ENCODE measurements at places on chromosomes 4 and X.

DNA sequence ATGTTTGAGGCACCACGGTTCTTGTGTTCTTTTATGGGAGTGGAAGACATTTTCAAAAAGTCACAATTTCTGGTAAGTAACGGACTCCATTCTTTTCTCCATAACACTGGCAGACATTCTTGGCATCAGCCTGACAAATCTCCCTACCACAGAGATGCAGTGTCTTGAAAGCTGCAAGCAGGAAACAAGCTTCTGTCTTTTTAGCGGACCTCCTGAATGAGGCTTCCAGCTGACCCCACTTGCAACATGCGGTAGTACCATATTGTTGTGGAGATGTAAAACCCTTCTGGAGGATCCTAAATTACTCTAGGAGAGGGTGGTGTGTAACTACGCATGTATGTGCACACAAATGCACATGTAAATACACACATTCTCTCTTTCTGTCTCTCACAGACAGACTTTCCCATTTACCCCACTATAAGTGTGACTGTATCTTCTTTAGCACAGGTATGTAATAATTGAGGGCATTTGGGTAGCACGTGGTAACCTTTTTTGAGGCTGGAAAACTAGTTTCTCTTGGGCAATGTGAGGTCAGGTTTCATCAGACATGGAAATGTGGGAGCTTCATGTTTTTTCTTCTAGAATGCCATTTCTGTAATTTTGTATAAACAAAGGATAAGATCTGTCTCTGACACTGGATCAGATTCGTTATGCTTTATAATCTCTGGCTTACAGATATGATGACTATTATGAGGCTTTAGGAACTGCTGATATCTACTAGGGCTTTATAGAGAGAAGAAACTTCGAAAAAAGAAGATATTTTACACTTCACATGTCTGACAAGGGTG, 130.1 kb downstream of the MGST2 start:
- ATAC-seq = no peak

DNA sequence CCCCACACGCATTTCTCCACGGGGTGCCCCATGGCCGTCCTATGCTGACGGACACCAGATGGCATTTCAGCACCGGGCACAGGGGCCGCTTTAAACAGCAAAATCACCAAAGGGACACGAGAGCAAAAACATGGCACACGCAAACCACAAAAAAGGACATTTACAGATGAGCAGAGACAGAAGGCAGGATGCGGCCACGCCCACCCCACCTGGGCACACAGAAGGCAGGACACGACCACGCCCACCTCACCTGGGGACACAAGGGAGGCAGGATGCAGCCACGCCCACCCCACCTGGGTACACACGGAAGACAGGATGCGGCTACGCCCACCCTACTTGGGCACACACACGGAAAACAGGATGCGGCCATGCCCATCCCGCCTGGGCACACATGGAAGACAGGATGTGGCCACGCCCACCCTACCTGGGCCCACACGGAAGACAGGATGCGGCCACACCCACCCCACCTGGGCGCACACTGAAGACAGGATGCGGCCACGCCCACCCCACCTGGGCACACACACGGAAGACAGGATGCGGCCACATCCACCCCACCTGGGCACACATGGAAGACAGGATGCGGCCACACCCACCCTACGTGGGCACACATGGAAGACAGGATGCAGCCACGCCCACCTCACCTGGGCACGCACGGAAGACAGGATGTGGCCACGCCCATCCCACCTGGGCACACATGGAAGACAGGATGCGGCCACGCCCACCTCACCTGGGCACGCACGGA, 69.1 kb downstream of the FAM53A start:
- no peak for ATAC-seq

- no peak for ATAC-seq
Measured at GRCh38 chr4:137532869-137533236, 559 bp upstream of the PCDH18 start.

DNA sequence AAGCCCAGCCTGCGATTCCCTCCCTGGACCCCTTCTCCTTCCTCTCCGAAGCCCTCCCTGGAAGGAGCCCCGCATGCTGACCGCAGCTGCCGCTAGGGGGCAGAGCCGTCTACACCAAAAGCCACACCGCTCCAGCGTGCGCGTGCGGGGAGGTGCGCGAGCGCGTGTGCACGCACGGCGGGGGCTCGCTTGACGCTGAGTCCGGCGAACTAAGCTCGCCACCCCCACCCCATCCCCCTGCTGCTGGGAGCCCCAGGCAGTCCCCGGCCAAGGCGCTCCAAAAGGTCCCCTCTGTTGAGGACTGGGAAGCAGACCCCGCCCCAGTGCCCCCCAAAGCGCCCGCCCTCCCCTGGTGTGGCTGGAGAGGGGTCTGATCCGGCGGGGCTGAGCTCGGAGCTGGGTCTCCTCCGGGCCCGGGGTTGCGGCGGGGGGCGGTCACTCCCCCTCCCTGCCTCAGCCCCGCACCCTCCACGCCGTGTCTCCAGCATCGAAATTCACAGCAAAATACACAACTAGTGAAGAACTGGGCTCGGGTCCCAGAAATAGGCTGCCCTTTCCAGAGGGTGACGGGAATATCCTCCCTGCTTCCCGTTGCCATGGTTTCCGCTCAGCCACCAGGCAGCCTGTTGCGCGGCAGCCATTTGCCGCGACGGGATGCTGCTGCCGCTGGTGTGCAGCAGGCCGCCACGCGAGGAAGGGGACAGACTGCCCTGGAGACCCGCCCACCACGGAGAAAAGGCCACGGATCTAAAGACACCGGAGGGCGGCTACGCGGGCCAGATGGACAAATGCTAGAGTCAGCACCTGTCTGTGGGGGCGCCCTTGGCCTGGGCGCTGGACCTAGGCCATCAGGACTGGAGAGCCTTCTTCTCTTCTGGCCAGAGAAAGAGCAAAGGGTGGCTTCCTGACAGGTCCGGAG, 11.2 kb upstream of the CCNQ start:
- peak; percentile 96 for ATAC-seq

DNA sequence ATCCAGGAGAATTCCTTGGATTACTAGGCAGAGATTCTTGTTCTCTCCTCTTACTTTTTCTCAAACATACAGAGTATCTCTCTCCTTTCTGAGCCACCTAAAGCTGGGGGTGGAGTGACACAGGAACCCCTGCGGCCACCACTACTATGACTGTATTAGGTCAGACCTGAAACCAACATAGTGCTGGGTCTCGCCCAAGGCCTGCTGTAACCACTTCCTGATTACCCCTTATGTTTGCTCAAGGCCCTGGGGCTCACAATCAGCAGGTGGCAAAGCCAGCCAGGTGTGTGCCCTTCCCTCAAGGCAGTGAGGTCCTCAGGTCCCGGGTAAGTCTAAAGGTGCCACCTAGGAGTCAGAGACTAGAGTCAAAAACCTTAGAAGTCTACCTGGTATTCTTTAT, 166.4 kb downstream of the PARM1 start:
- no peak for ATAC-seq

GRCh38 chrX:97145934-97146333, 262.2 kb downstream of the RPA4 start:
- no peak for ATAC-seq

GRCh38 chr4:169410839-169411770, 140.3 kb upstream of the SH3RF1 start:
- ATAC-seq = peak; percentile 87

DNA sequence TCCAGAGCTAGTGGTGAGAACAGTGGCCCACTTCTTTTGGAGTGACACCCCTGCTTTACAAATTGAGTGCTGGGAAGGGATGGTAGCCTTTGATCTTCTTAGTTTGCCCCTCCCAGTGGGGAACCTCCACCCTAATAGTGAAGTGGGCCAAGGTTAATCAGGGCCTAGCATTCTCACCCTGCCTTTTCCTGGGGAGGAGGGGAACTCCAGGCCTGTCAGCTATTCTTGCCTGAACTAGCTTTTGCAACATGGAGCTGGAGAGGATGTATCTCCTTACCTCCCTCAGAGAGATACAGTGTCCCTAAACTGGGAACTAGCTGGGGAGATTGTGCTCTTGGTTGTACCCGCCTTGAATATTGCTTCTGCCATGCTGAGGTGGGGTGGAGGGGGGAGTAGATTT, 20.6 kb downstream of the PHKA1 start:
- ATAC-seq = no peak

DNA sequence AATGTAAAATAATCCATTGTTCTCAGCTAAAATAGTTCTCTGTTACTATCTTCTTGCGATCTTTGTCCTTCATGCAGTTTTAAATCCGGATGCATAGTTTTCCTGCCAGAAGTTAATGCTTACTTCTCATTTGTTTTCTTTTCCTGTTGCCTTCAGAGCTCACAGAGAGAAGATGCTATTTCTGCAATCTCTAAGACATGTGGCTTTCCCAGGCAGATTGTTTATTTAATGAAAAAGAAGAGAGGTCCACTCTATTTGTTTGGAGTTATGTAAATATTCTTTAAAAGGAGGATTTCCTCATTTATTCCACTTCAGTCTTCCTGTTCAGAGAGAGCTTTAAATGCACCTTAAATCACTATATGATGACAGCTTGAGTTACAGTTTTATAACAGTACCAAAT, 39.3 kb upstream of the HPGD start:
- ATAC-seq = no peak

DNA sequence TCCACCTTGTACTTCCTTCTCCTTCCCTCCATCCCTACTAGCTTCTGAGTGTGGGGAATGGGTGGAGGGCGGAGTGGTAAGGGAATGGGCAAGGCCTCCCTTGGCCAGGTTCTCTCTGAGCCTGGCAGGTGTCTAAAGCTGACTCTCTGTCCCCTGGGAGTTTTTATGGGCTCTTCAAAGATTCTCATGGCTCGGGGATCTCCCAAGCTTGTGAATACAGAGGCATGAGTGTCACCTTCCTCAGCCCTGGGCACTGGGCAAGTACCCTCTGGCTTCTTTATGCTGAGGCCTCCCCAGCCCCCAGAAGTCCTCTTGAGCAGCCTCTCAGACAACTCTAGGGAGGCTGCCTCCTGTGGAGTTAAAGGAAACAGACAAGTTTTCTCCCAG, 32.5 kb upstream of the DDX3X start:
- ATAC-seq = no peak

- ATAC-seq = no peak
Measured at GRCh38 chr4:109022961-109023360, 260.1 kb upstream of the ETNPPL start.

GRCh38 chr4:157219711-157220370, 687 bp upstream of the GRIA2 start:
- ATAC-seq = no peak

GRCh38 chrX:136162827-136163570, 15.7 kb downstream of the FHL1 start:
- no peak for ATAC-seq

DNA sequence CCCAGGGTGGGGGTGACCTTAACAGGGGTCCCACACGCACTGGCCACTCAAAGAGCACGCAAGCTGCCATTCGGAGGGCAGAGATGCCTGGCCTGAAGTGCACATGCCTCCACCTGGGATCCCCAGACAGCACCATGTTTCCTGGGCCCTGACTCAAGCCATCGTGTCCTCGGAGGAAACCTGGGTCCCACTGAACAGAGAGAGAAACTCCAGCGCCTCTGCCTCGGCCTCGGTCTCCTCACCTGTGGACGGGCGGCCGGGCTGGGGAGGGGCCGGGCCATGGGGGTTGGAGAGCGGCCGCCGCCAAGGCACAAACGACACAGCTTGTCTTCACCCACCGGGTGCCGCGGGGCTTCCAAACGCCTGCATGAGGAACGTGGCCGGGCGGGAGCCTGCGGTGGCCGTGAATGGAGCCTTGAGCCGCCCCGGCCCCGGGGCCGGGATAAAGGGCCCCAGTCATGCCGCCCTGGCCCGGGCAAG, 30.0 kb upstream of the FGFR3 start:
- ATAC-seq = no peak

DNA sequence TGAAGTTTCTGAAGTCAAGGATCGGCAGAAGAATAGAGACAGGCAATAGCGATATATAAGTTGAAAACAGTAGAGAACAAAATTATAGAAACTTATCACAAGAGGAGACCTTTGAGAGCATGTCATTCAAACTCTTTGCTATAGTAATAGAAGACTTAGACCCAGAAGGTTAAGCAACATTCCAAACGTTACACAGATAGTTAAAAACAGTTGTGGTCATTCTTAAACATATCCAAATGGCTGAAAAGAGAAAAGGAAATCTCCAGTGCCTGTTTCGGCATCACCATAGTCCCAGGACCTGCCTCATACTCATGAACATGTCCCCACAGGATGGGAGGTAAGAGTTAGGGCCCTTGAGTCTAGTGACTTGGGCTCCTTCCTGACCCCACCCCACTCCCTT, 258.1 kb upstream of the NOCT start:
- no peak for ATAC-seq

DNA sequence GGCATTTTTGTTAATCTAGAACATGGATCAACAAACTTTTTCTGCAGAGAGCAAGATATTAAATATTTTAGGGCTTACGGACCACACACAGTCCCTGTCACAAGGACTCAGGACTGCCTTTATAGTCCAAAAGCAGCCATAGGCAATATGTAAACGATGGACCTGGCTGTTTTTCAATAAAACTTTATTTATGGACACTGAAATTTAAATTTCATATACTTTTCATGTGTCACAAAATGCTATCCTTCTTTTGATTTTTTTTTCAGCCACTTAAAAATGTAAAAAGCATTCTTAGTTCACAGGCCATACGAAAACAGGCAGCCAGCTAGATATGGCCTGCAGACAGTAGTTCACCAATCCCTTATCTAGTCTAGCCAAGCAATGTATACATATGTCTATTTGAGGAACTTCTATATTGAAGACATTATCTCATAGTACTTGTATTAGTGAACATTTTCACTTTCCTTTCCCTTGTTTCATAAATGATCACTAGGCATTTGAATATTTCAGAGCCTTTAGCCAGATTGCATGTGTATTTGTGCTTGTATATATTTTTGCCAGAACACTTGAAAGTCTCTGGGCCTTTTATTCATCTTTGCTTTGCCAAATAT, 350.9 kb downstream of the RPA4 start:
- ATAC-seq = no peak

DNA sequence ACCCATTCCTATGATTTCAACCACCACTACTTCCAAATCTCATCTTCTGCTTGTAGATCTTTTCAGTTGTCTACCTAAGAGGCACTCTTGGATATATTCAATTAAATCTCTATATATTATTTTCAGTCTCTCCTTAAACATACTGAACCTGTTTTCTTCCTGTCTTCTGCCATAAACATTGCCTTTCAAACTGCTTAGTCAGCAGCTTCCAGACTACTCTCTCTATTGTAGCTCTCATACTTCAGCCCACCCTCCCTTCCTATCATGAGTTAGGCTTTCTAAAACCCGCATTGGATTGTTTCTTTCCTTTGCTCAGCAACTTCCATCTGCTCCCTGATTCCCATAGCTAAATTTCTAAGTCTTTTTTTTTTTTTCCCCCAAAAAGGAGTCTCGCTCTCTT, 4.5 kb downstream of the AP1AR start:
- ATAC-seq = no peak

DNA sequence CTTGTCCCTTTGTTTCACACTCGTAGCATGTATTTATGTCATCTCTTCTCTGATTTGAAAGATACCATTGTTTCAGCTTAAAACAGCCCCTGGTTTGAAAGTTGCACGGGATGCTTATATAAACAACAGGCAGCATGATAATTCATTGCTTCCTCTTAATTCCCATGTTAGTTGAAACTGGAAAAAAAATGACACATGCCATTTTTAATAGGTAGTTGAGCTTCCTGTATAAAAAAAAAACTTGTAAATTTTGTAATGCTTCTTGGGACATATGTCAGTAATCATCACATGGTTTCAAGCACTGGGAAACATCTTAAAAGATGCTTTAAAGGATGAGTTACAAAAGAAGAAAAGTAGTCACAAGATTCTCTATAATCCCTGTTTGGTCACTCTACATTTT, 243.0 kb downstream of the PALLD start:
- no peak for ATAC-seq
